ENCODE measurements at places on chromosomes 3 and 15.
A peak's percentile ranks its signal among the peaks of the same experiment; 100 is the strongest.

GRCh38 chr3:114175204-114175987 is 3.5 kb downstream of the DRD3 start:
- DNase-seq, result no peak

- DNase-seq, result peak; percentile 65
These were observed 32.7 kb downstream of the IQSEC1 start for GRCh38 chr3:13040361-13041074.

DNA sequence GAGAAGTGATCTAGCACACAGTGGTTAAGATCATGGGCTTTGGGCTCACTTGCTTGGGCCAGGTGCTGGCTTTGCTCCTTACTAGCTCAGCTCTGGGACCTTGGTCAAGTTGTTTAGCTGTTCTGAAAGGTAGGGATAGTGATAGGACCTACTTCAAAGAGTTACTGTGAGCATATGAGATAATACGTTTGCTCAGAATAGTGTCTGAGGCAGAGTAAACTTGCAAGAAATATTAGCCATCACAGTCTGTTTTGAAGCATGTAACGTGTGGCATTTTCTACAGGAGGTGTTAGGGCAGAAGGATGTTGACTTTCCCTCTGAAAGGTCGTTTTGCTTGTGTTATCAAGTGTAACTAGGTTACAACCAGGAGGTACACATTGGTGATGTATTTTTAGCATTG is 34.5 kb upstream of the NFKBIZ start:
- no peak for DNase-seq

DNA sequence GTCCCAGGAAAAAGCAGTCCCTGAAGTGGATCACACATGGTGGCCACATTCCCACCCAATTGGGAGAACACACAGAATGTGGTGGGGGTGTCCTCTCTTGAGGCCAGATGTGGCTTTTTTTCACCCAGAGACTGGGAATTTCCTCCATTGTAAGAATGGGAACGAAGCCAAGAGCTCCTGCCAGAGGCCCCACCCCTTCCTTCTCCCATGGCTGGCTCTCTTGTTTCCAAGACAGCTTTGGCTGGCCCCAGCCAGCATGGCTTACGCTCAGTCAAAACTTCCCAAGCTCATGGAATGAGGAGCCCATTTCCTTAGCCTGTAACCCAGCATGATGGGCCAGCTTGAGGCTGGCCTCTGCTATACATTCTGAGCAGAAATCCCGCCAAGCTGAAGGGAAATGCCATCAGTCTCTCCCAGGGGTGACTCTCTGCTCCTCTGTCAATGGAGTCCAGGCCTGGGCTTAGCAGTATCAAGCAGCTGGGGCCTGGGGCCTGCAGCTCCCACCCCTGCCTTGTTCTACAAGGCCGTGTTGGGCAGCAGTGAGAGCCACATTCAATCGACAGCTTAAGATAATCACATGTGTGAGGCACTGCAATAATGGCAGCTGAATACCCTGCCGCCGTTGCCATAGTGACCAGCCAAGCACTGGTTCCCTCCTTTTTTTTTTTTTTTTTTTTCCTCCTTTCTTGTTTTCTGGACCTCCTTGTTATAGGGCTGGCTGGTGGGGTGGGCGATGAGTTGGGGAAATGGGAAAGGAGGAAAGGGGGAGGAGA is 142.4 kb downstream of the EPHB1 start:
- no peak for DNase-seq

DNA sequence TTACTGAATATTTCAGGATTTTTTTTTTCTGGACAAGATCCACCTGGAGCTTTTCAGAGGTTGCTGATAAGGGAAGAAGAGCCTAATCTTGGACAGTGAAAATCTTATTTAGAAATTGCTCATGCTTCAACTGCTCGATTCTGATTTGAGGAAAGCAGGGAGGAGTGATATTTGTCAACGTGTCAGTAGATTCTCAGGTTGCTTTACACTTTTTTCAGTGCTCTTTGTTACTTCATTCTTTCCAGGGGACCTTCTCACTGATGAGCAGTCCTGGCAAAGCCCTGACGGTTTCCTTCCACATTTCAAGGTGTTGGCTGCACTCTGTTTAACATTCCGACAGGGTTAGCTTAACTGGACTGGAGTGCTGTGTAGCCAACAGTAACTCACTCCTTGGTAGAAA is 24.1 kb upstream of the RARB start:
- no peak for DNase-seq

DNA sequence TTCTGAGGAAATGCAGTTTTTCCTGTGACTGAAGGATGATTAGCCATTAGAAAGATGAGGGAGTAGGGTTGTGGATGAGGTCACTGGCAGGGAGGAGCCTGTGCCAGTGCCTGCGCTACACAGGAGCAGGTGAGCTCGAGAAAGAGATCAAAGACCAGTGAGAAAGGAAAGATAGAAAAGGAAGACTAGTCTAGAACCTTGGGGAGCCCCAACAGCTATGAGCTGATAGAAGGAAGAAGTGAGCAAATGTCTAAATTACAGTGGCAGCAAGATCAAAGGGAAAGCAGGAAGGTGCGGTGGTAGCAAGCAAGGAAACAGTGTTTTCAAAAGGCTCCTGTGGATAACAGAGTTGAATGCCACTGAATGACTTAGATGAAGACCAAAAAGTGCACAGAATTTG is 39.6 kb downstream of the LNP1 start:
- DNase-seq, result no peak

DNA sequence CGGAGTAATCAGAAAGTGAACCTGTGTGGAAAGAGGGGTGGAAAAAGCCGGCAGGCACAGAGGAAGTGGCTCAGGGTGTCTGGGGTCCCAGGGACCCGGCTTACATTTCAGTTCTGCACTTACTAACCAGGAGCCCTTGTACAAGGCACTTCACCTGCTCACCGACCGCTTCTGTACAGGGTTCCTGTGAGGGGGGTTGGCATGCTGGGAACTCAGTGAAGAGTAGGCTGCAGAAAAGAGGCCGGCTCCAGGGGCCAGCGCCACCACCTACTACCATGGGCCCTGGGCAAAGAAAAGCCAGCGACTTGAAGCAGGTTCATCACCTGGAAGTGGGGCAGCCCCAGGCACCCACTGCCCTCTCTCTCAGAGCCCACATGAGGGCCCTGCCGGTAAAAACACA is 6.2 kb downstream of the STIMATE start:
- DNase-seq, result no peak

DNA sequence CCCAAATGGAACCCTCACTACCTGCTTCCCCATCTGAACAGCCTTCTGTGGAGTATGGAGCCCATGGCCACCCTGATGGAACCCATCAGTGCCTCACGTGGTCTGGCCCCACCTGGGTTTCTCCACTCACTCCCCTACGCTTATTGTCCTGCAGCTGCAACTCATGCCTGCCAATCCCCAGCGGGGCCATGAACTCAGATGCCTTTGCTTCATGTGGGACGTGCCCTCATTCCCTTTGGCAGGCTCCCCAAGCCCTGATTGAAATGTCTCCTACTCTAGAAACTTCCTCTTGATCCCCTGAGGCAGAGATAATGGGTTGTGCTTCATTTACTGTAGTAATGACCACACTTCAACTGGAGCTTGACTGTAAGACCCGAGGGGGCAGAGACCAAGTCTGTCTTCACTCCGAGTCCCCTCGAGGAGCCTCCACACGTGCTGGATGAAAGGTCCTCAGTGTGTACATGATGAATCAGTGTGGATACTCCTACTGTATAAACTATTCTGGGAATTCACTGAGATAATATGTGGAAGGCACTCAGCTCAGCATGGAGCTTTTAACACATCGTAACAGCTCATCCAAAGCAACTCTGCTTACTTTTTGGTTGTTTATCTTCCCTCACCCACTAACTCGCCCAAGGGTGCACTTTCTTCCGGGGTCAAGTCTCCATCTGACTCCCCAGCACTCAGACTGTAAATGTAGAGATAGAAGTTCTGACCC is 232.8 kb upstream of the BHLHE40 start:
- DNase-seq, result no peak

- no peak for DNase-seq
These were observed 136.6 kb upstream of the RARB start for GRCh38 chr3:25291481-25291905.

GRCh38 chr3:53506110-53506762 is 11.8 kb downstream of the CACNA1D start:
- no peak for DNase-seq

DNA sequence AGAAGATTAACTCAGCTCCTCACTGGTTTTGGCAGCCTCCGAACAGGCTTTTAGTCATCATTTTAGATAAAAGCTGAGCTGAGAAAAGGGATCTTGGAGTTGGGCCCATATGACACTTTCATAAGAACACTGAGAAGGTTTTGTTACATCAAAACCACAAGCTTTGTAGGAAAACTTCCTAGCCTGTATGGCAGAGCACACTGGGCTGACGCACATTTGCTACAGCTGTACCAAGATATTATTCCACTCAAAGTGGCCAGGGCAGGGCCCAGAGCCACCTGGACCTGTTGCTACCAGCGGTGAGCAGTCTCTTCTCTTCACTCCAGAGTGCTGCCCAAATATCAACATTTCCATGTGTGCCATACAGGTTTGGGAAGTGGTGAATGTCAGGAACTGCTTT is 160.5 kb upstream of the CCDC54 start:
- no peak for DNase-seq

DNA sequence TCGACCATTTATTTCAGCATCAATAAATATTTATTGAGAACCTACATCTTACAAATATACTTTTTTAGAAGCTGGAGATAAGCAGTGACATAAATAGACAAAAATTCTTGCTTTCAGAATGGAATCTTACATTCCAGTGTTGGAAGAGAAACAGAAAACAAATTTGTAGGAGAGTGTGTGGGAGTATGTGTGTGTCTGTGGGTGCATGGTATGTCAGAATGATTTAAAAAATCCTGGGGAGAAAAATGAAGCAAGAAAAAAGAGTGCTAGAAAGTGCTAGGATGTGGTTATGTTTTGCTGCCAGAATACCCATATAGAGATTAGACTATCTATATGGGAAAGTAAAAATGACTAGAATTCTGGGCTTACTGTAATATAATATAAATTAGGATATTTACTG is 561.7 kb upstream of the SGO1 start:
- DNase-seq, result no peak

- DNase-seq, result no peak
These were observed 462.2 kb upstream of the PROK2 start for GRCh38 chr3:72247126-72247525.

GRCh38 chr3:185328324-185329004 is 34.5 kb upstream of the MAP3K13 start:
- DNase-seq, result no peak

DNA sequence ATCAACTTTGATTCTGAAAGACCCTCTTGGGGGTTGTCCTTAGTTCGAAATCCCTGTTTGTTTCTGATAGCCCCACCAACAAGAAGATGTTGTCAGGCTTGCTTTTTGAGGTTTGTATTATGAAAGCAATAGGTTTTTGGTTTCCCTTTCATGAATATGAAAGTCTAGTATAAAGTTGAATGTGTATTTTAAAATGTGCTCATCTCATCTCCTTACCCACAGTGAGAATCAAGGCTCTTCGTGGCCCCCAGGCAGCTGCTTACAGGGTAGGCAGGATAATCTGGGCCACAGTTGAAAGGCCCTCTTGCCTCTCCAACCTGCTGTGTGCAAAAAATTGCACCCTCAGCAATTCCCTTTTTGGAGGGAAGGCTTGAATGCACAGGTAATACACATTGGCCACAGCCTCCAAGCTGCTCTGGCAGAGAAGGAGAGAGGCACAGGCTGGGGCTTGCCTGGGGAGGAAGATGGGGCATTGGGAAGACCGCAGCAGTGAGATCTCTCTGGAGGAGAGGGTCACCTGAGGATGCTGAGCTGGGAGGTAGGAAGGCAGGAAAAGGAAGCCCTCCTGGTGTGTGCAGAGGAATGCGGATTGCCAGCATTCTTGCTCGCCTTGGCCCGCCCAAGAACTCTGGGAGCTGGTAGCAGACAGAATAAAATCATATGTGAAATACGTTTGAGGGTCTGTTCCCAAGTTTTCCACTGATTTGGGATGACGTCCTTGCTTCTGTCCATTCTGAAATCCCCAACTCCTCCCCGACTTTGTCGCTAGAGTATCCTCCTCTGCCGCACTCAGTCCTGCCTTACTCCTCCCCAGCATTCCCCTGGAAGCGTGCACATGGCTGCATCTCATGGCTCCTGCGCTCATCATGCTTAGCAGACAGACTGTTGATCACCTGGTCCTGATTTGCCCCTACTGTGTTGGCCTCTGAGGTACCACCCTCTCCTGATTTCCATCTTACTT is 196.4 kb downstream of the RPLP1 start:
- peak; percentile 71 for DNase-seq

GRCh38 chr3:65685621-65686235 is 353.0 kb downstream of the MAGI1 start:
- no peak for DNase-seq

GRCh38 chr3:33131331-33132018 is 17.7 kb downstream of the CRTAP start:
- DNase-seq, result peak; percentile 60

GRCh38 chr3:100263583-100263982 is 2.8 kb downstream of the TBC1D23 start:
- no peak for DNase-seq

- DNase-seq, result peak; percentile 28
These were observed at the start of gene FOXP1 for GRCh38 chr3:71583566-71584393. TSS of gene FOXP1 (minus strand) at chr3:71583728. CDS start at chr3:71198381, 385,347 bp downstream.

- no peak for DNase-seq
These were observed 326.4 kb upstream of the IGF1R start for GRCh38 chr15:98321896-98322295.

GRCh38 chr3:58011580-58011979 is 3.4 kb downstream of the FLNB start:
- DNase-seq, result no peak

- no peak for DNase-seq
These were observed at the start of gene P2RY14 for GRCh38 chr3:151278230-151278629. TSS of gene P2RY14 (minus strand) at chr3:151278542. CDS start at chr3:151214316, 64,226 bp downstream.

All from RPMI8226 (cell line).